ENCODE measurements at places on chromosomes 12 and 14. TPM values are rescaled to one million over a fixed set of nuclear protein-coding genes. Genes with fewer than 3 reads are reported as not detected.

PMEL gene
- total RNA-seq, result not detected

KRT2 gene
- total RNA-seq, result not detected

- no peak for DNase-seq
Observed at GRCh38 chr14:91103116-91103515, 10.8 kb upstream of the DGLUCY start.

- no peak for DNase-seq
Observed at GRCh38 chr12:72974954-72975555, 702.9 kb downstream of the TRHDE start.

DNA sequence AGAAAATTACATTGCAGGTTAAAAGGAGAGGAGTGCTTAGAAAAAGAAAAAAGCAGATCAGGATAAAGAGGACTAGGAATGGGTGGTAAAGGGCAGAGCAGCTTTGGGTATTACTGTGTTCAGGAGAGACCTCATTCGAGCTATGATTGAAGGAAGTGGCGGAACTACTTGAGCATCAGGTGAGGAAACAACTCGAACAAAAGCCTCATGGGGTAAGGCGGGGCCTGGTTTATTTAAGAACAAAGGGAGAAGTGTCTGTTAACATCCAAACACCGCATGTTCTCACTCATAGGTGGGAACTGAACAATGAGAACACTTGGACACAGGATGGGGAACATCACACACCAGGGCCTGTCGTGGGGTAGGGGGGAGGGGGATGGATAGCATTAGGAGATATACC, 444.6 kb upstream of the CCDC196 start:
- DNase-seq, result no peak

GRCh38 chr14:68246074-68246785, 426.7 kb downstream of the RAD51B start:
- DNase-seq, result peak; percentile 33
